ENCODE measurements at places on chromosomes 11 and 22. TPM values are rescaled to one million over a fixed set of nuclear protein-coding genes. Genes with fewer than 3 reads are reported as not detected.

OPCML gene
- 0.47 TPM for total RNA-seq

C11orf65 gene
- 0.35 TPM for total RNA-seq

HTR3A gene
- total RNA-seq: 0.17 TPM

THY1 gene
- 2.8 TPM for total RNA-seq

KCNJ4 gene
- total RNA-seq: not detected

OR8G5 gene
- not detected for total RNA-seq

DNA sequence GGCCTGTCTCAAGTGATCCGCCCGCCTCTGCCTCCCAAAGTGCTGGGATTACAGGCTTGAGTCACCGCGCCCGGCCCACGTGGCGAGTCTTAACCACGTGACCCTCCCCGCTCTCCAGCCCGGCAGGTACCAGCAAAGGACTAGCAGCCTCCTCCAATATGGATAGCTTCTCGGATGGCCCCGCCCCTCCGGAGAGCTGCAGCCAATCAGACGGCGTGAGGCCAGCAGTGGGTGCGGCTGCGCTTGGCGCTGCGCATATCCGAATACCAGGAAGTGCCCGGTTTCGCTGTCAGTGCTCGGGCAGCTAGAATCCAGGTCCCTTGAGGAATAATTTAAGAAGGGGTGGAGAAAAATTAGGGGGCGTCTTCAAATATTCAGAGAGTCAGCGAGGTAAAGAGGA, 14.7 kb upstream of the PISD start:
- peak; percentile 98 for DNase-seq

- DNase-seq: no peak
Observed at GRCh38 chr22:29208502-29208862, 2.8 kb downstream of the EMID1 start.

DNA sequence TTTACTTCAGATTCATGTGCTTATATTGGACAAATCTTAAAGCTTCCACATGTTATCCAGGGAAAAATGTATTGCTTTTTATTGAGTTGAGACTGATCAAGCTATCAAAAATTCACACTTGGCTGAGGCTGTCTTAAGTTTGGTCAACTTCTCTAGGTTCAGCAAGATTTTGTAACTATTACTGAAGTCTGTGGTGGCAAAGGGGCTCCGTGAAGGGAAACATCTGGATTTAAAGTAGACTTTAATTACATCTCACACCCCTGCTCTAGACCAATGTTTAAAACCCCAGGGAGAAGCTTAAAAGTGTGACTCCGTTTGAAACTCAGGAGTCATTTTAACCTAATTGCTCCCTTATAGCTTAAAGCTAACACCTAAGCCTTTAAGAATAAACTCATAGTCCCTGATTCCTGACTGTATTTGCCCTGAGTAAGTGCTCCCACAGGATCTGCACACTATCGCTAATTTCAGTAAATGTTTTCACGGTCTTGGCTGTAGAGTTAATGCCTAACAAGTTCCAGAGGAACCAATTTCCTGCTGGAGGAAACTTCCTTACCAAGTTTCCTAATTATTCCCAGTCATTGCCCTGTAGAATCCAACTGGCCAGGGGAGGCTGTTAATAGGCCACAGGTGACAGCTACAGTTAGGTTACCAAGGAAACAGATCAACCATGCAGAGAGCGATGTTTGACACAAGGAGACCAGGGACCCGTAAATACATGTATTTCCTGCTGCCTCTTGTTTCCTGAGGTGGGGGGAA, 40.5 kb downstream of the OR10A6 start:
- DNase-seq: no peak

- DNase-seq: no peak
Observed at GRCh38 chr11:110031171-110031570, 62.0 kb upstream of the ZC3H12C start.

GRCh38 chr11:43746670-43747069, 66.1 kb downstream of the HSD17B12 start:
- no peak for DNase-seq

DNA sequence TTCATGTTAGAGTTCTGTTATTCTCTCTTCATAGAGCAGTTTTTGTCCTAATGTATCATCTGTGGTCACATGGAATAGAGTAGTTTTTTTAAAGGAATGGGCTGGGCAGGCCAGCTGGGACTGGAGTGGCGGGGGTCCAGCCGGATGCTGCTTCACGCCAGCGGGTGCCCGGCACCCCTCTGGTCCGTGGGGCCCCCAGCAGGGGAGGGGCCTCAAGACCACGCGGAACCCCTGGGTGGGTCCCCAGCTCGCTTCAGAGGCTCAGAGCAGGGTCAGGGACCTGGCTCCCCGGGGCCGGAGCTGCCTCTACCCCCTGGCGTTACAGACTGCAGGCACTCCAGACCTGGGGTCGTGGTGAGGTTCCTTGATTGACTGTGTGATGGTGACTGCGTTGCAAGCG, 159.1 kb upstream of the HSD17B12 start:
- no peak for DNase-seq

DNA sequence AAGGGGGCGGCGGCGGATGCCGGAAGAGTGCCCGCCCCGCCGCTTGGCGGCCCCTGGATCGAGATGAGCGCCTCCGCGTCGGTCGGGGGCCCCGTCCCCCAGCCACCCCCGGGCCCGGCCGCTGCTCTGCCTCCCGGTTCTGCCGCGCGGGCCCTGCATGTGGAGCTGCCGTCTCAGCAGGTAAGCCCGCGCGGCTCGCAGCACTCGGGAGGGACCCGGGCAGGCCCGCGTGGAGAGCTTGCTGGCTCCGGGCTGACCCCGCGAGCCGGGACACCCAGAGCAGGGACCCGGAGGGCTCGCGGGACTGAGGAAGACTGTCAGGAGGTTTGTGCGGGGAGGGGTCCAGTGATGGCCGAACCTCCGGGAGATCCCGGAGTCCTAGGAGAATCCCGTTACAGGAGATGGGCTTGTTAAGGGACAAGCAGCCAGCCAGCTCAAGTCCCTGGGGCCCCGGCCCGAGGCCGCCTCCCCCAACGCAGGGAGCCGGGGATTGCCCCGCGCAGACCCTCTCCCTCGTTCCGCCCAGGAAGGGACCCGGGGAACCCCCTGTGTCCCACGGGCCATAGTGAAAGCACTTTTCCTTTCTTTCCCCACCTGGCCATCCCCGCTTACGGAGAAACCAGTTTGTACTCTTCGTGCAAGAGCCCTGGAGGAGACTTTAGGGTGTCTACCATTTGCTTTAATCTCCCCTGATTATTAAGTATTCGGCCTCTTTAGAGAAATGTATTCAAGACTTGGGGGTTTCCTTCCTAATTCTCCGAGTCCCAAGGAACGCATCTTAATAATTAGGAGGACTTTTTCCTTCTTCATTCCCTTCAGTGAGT, 547 bp downstream of the UVRAG start:
- peak; percentile 43 for DNase-seq

DNA sequence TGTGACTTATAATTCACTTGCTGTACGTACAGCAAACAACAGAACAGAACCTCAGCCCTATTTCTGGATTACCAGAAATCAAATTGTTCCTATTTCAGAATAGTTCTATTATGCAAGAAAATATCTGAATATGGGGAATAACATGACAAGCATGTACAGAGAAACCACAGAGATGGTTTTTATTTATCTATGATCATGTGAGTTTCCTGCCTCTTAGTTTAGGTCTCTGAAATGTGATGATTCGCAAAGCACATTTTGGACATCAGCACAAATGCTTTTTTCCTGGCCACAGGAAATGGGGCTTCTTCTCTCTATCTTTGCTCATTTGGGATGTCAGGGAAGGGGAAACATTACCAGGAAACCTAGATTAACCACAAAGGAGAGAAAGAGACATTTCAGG, 266.7 kb upstream of the CTSC start:
- DNase-seq: no peak

DNA sequence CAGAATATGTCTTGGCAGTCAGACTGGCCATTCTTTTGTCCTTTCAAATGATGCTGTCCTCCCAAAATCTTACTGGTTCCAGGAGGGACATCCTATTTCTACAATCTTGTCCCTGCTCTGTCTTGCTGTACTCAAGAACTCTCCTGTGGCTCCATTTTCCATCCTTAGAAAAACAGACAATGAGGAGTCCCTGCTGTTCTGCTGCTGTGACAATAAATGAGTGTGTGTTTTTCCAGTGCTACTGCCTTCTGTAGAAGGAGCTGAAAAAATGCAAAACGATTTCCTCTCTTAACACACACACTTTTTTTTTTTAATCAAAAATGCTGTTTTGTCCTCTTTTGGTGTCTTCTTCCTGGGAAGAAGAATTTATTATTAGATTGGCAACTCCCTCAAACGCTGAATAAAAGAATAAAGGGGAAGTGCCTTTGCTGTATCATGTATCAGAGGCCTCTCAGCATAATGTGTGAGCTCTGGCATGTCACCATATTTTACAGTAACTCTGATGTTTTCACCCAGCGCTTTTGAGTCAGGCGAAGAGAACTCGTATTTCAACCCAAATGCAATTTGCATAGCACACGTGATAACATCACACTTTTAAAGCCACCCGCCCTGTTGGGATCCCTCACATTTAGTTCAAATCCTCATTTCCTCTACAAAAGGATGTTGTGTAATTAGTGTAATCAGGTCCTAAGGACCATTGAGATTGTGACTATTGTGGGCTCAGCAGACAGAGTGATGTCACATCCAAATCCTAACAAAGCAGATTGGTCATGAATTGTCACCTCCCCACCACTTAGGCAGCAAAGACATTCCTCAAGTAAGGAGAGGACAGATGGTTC, 496.0 kb upstream of the LARGE1 start:
- DNase-seq: no peak

DNA sequence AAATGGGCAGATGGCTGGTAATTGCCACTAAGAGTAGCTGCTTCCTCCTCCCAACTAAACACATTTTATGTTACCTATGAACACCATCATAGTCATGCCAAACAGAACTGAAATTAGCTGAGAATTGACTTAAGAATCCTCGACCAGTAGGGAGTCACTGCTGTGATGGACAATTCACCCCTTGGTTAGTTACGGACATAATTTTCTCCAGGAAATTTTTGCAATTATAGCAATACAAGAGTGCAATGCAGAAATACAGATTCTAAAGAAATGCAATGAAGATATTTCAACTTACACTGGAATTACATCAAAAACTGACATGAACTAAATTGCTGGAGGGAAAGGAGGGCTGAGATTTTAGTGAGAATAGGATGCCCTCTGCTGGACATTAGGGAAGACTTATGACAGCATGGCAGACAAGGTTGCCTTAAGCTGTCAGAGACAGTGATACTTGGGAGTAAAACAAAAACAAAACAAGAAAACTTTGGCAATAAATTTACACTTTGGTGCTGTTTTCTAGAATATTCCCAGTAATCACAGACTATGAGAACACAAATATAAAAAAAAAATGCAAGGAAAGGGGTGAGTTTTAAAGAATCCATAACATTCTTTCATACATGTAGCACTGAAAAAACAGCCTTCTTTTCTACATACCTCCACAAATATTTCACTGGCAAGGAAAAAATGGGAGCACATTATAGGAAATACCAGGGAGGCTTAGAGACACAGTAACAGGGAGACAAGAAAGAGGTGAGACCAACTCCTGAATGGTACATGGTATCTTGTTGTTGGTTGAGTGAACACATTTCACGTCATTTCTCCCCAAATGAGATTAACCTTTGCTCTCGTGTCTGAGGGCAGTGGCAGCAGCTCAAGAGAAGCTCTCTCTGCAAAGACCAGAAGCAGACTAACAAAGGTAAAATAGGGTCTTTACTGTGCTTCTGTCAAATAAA, 11.2 kb upstream of the PPP2R1B start:
- DNase-seq: peak; percentile 51

All from mucosa of descending colon (tissue), 3 donors.